ENCODE measurements at places on chromosomes 13 and 19. TPM values are rescaled to one million over a fixed set of nuclear protein-coding genes. Genes with fewer than 3 reads are reported as not detected.
A peak's percentile ranks its signal among the peaks of the same experiment; 100 is the strongest.

- no peak for DNase-seq
These were observed 24.9 kb downstream of the TEX26 start for GRCh38 chr13:30957258-30957943.

GRCh38 chr19:12995596-12996405 is 526 bp downstream of the NFIX start:
- DNase-seq = peak; percentile 36

KIR3DL1 gene
- total RNA-seq = not detected

FPR1 gene
- total RNA-seq = not detected

All from fibroblast of lung (primary cell).